ENCODE measurements at places on chromosomes 3 and 15. TPM values are rescaled to one million over a fixed set of nuclear protein-coding genes. Genes with fewer than 3 reads are reported as not detected.

- no peaks in the 10 kb centered on the region for H3K4me1 ChIP-seq
Observed at GRCh38 chr3:145370870-145371269, 790.1 kb downstream of the PLOD2 start.

- H3K36me3 ChIP-seq: no peaks in the 10 kb centered on the region
- peaks cover 3% of the 10 kb centered on the region for H3K4me1 ChIP-seq
- H3K27me3 ChIP-seq: peaks cover 18% of the 10 kb centered on the region
- DNase-seq: peak; percentile 75
Observed at GRCh38 chr15:37995461-37996347, 61.3 kb downstream of the TMCO5A start.

Gene GHRL
- not detected for total RNA-seq

- DNase-seq: no peak
- H3K4me1 ChIP-seq: no peaks in the 10 kb centered on the region
- H3K36me3 ChIP-seq: no peaks in the 10 kb centered on the region
- H3K27me3 ChIP-seq: no peaks in the 10 kb centered on the region
- H3K27ac ChIP-seq: no peak overlapping the region
- no peak overlapping the region for H3K4me3 ChIP-seq
Observed at GRCh38 chr15:59278120-59278519, 71.5 kb downstream of the LDHAL6B start.

Gene C3orf20
- not detected for total RNA-seq

Gene FSD2
- total RNA-seq: not detected

Gene CHDH
- under 0.01 TPM for total RNA-seq

DNA sequence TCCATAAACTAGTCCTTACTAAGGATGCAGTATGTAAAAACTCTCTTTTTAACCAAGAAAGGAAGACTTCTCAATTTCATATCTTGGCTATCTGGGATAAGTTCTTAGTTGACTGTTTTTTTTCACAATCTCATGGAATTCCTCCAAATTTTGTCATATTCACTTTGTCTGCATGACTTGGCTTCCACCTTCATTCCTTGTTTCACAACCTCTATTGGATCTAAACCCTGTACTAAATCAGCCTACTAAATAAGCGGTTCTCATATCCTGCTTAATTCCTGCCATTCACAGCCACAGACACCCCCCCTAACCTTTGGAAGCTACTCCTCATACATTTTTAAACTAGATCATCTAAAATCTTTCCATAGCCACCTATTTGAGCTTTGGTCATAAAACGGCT lies 370.6 kb upstream of the NAALADL2 start:
- H3K4me1 ChIP-seq: no peaks in the 10 kb centered on the region
- peak; percentile 64 for DNase-seq
- H3K36me3 ChIP-seq: no peaks in the 10 kb centered on the region
- H3K27me3 ChIP-seq: no peaks in the 10 kb centered on the region

DNA sequence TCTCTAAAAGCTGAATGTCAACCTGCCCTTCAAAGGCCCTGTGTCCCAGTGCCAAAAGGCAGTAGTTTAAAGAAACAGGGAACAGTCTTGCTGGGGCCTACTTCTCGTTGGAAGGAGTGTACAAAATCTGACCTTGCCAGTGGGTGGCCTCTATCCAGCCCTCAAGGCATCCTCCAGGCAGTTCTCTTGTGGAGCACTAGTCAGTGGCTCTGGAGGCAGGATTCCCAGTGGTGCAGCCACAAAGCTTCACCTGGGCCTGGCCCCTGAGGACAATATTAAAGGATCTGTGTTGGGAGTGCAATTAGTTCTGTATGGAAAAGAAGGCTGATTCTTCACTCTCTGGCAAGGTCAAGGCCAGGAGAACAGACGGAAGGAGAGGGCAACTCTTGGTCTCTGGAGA lies 237.8 kb upstream of the ADAMTS9 start:
- no peak for DNase-seq
- H3K27me3 ChIP-seq: no peaks in the 10 kb centered on the region
- no peaks in the 10 kb centered on the region for H3K36me3 ChIP-seq
- no peak overlapping the region for H3K4me3 ChIP-seq
- no peaks in the 10 kb centered on the region for H3K4me1 ChIP-seq

DNA sequence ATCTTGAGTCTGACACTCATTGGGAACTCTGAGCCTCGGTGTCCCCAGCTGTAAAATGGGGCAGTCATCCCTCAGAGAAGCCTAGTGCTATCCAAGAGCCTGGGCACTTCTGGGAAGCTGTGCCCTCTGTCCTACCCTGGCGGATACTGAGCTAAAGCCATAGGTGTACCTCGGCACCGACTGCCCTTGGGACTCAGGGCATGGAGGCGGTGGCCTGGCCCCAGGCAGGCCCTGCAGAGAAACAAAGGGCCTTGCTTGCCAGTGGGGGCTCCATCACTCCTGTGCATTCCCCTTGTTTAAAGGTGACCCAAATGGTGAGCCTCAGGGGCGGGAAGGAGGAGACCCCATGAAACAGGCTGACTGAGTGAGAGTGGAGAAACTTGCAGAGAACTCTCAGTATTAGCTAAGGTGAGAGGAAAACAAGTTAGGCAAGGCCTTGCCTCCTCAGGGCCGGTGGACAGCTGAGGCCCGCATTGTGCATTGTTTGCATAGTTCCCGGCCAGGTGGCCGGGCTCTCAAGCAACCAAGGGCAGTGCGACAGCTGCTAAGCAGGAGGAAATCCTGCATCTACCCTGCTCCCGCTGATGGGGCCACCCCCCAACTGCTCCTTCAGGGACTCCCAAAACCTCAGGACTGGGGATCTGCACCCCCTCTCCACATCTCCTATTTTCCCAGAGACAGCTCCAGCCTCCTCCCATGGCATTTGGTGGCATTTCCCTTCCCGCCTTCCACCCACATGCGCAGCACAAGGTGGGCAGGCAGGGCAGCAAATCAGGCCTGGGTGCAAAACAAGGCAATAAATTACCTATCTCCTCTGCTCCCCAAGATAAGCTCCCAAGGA lies 4.3 kb downstream of the PFKFB4 start:
- H3K4me3 ChIP-seq: no peak overlapping the region
- no peak overlapping the region for H3K27ac ChIP-seq
- peaks cover 9% of the 10 kb centered on the region for H3K36me3 ChIP-seq
- DNase-seq: no peak
- H3K27me3 ChIP-seq: no peaks in the 10 kb centered on the region

DNA sequence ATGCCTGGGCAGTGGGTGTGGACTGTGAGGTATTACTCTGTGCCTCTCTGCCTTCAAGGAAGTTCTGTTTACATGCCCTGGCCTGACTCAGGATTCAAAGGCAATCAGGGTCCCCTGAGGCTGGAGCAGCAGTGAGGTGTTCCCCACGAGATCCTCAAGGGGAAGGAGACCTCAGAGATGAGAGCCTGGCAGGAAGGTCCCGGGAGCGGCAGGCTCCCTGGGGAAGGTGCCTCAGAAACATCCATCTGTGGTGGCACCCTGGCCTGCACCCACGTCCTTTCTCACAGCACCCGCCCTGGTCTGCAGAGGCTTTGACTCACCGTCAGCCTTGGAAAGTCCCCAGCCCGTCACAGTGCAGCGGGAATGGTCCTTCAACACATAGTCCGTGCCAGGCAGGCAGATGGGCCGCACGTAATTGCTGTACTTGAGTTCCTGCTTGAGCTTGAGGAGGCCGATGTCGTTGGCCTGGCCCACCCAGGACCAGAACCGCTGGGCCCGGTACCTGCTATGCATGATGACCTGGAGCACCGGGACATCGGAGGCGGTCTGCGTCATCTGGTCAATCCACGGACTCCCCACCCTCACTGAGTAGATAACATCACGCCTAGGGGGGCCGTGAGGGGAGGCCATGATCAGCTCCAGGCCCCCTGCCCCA lies 3.6 kb downstream of the PRSS50 start:
- H3K27me3 ChIP-seq: peaks cover 47% of the 10 kb centered on the region
- no peak for DNase-seq
- H3K4me1 ChIP-seq: no peaks in the 10 kb centered on the region
- H3K27ac ChIP-seq: no peak overlapping the region
- no peaks in the 10 kb centered on the region for H3K36me3 ChIP-seq

DNA sequence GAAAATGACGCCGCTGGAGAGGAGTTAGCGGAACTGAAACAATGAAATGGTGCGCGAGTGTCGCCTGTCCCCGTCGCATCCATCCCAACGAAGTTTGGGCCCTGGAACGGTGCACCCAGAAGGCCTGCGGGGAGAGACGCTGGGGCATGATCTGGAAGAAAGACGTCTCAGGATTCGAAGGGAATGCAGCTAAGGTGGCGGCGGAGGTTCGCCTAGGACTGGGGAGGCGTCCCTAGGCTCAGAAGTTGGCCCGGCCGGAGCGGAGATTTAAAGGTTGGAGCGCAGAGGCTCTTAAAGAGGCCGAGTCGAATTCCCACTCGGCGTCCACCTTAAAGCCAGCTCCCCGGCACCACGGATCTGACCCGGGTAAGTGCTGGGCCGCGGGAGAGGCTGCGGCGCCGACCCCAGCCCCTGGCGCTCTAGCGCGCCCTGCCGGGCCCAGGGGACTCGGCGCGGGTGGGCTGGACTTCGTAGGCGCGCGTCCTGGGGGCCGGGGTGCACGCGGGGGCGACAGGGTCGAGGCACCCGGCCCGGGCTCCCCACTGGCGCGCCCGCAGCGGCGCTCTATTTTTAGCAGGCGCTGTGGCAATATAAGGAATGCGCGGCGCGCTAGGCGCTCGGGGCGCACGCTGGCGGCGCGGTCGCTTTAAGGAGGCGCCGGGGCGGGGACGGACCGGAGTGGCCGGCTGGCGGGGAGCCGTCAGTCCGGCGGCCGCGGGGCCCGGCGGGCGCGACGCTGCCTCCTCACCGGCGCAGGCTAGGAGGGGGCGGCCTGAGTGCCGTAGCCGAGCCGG lies at the start of gene MRAS:
Gene MRAS (plus strand): TSS at position 620 of the 794 bp plus-strand sequence. CDS start 24,305 bp downstream, outside the sequence.
- H3K36me3 ChIP-seq: no peaks in the 10 kb centered on the region
- H3K4me3 ChIP-seq: peak within 1 kb of the TSS; percentile 84

- H3K27me3 ChIP-seq: no peaks in the 10 kb centered on the region
- H3K4me3 ChIP-seq: no peak overlapping the region
- H3K4me1 ChIP-seq: peaks cover 13% of the 10 kb centered on the region
- DNase-seq: peak; percentile 71
- H3K27ac ChIP-seq: no peak overlapping the region
Observed at GRCh38 chr3:125186261-125186787, 26.2 kb downstream of the SLC12A8 start.

DNA sequence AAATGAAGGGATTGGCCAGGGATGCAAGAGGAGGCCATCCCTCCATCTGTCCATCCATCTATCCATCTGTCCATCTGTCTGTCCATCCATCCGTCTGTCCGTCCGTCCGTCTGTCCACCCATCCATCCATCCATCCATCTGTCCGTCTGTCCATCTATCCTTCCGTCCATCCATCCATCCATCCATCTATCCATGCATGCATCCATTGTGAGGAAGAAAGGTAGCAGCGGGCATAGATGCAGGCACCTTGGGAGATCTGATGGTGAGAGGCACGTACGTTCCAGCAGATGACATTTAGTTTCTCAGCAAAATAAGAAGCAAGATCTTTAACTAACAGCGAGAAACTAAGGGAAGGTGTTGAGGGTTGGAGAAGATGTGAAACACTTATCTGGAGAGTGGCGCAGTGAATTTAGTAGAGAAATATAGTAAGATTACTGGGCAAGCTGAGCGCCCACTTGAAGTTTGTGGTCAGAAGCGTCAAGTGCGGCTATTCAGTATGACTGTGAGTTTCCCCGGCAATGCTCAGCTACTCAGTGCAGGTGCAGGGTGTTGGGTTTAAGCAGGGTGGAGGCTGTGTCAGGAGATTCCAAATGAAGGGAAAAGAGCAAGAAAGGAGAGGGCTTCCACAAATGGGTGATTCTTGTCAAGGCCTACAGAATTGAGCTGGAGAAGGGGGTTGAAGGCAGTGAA lies 22.4 kb upstream of the SRP14 start:
- H3K4me3 ChIP-seq: no peak overlapping the region
- no peaks in the 10 kb centered on the region for H3K27me3 ChIP-seq
- H3K27ac ChIP-seq: no peak overlapping the region
- no peak for DNase-seq
- H3K36me3 ChIP-seq: no peaks in the 10 kb centered on the region

GRCh38 chr15:27845535-27846369 lies 253.4 kb downstream of the OCA2 start:
- H3K27ac ChIP-seq: no peak overlapping the region
- no peaks in the 10 kb centered on the region for H3K4me1 ChIP-seq
- no peaks in the 10 kb centered on the region for H3K27me3 ChIP-seq
- H3K4me3 ChIP-seq: no peak overlapping the region

DNA sequence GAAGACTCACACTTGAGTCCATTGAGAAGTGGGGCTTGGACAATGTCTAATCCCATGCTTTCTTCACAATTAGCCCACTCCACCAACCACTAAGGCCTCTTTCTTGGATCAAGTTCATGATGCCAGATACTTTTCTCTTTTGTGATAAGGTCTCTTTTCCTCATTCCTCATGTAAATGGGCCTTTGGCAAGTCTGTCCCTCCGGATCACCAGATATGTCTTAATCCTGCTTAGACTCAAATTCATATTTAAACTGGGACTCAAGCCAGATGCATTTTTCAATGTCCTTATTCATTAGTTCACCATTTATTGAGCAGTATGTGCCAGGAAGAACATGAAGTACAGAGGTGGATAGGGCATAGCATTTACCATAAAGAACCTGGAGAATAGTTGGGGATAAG lies 671.1 kb downstream of the TBL1XR1 start:
- DNase-seq: no peak
- H3K36me3 ChIP-seq: no peaks in the 10 kb centered on the region
- H3K27me3 ChIP-seq: no peaks in the 10 kb centered on the region
- H3K4me1 ChIP-seq: no peaks in the 10 kb centered on the region
- no peak overlapping the region for H3K27ac ChIP-seq
- H3K4me3 ChIP-seq: no peak overlapping the region

GRCh38 chr3:38001456-38002081 lies 11.0 kb downstream of the VILL start:
- no peak overlapping the region for H3K27ac ChIP-seq
- H3K4me1 ChIP-seq: peaks cover 10% of the 10 kb centered on the region
- DNase-seq: no peak
- no peak overlapping the region for H3K4me3 ChIP-seq

DNA sequence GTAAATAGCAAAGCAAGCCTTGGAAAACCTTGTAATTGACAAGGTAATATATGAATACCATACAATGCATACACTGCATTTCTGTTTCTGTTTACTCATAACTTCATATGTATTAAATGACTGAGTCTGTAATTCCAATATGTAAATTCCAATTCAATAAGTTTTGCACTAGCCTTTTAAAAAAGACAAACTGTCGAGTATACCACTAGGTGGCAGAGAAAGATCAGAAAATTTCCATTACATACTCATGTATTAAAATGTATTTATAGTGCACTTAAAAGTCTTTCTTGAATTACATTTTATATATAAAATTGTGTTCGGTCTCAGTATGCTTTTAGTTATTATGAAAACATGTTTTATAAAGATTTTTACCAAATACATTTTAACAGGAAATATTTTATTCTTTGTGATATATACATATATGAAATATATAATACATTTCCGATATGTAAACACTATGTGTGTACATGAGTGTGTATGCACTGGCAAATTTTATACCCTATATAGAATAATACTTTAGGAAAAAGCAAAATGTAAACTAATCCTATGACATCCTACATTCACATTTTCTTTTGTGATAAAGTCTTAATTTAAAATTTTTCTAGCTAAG lies 216.8 kb downstream of the VGLL3 start:
- no peaks in the 10 kb centered on the region for H3K4me1 ChIP-seq
- H3K27me3 ChIP-seq: no peaks in the 10 kb centered on the region
- H3K27ac ChIP-seq: no peak overlapping the region
- peak; percentile 58 for DNase-seq
- H3K4me3 ChIP-seq: no peak overlapping the region
- no peaks in the 10 kb centered on the region for H3K36me3 ChIP-seq

Gene CPNE4
- total RNA-seq: not detected

Gene SHF
- total RNA-seq: 1.8 TPM

Data from IMR-90 (cell line).